A549 treated with AZD2906 at 1 μM for 4 hours (cell line): ENCODE measurements at places on chromosomes 11 and 22. TPM values are rescaled to one million over a fixed set of nuclear protein-coding genes. Genes with fewer than 3 reads are reported as not detected.

KRTAP5-10 gene
- not detected in 5 replicates for total RNA-seq

HTR3B gene
- total RNA-seq: not detected in 5 replicates

OR8G5 gene
- total RNA-seq: not detected in 5 replicates

MYEOV gene
- total RNA-seq: 119 to 131 TPM (median 123 TPM) in 5 replicates

SYNGR1 gene
- total RNA-seq: 10.5 to 12.4 TPM (median 11.8 TPM) in 5 replicates

LRRN4CL gene
- 0.07 to 0.10 TPM (median 0.08 TPM) in 3 of 5 replicates, not detected in the others for total RNA-seq

DMC1 gene
- 3.4 to 6.3 TPM (median 4.7 TPM) in 5 replicates for total RNA-seq

CHST1 gene
- 0.95 to 1.9 TPM (median 1.5 TPM) in 5 replicates for total RNA-seq

ROM1 gene
- total RNA-seq: 3.6 to 4.3 TPM (median 4.0 TPM) in 5 replicates

NXPE2 gene
- 0.03 TPM in 1 of 5 replicates, not detected in the others for total RNA-seq

TEX54 gene
- total RNA-seq: not detected in 5 replicates

LSP1 gene
- 1.6 to 2.3 TPM (median 1.8 TPM) in 5 replicates for total RNA-seq

WNT11 gene
- 1.9 to 2.4 TPM (median 2.2 TPM) in 5 replicates for total RNA-seq

STK33 gene
- total RNA-seq: 3.5 to 4.6 TPM (median 3.8 TPM) in 5 replicates

MRPL17 gene
- total RNA-seq: 88.3 to 99.9 TPM (median 90.9 TPM) in 5 replicates

TSG101 gene
- total RNA-seq: 91.2 to 112 TPM (median 97.0 TPM) in 5 replicates

SPDYC gene
- not detected in 5 replicates for total RNA-seq

MS4A15 gene
- 0.06 TPM in 1 of 5 replicates, not detected in the others for total RNA-seq

HORMAD2 gene
- not detected in 5 replicates for total RNA-seq

GRM5 gene
- total RNA-seq: 0.01 TPM in 1 of 5 replicates, not detected in the others

FGF19 gene
- total RNA-seq: 0.05 to 0.12 TPM (median 0.06 TPM) in 4 of 5 replicates, not detected in the other

MPZL2 gene
- total RNA-seq: 0.03 to 0.08 TPM (median 0.05 TPM) in 3 of 5 replicates, not detected in the others

SLC22A6 gene
- not detected in 5 replicates for total RNA-seq

RIC3 gene
- total RNA-seq: 1.4 to 2.3 TPM (median 1.9 TPM) in 5 replicates

GRAP2 gene
- not detected in 5 replicates for total RNA-seq

RNF26 gene
- total RNA-seq: 31.1 to 39.1 TPM (median 36.8 TPM) in 5 replicates

SHISA8 gene
- 0.18 to 0.30 TPM (median 0.23 TPM) in 4 of 5 replicates, not detected in the other for total RNA-seq

ZBTB16 gene
- 1.2 to 2.0 TPM (median 1.7 TPM) in 5 replicates for total RNA-seq

PIK3IP1 gene
- 0.58 to 0.84 TPM (median 0.60 TPM) in 5 replicates for total RNA-seq

OR10D3 gene
- total RNA-seq: not detected in 5 replicates

DCHS1 gene
- total RNA-seq: 0.07 to 0.08 TPM (median 0.07 TPM) in 5 replicates

THY1 gene
- total RNA-seq: 13.3 to 23.6 TPM (median 16.1 TPM) in 5 replicates

MOGAT2 gene
- not detected in 5 replicates for total RNA-seq

SLC22A25 gene
- not detected in 5 replicates for total RNA-seq

PARVG gene
- total RNA-seq: not detected in 5 replicates

PKNOX2 gene
- 0.02 TPM in 1 of 5 replicates, not detected in the others for total RNA-seq

ANGPTL5 gene
- 0.08 to 0.16 TPM (median 0.14 TPM) in 5 replicates for total RNA-seq

ARHGAP8 gene
- total RNA-seq: 1.3 to 2.6 TPM (median 2.1 TPM) in 5 replicates

TEX12 gene
- total RNA-seq: not detected in 5 replicates

MS4A6E gene
- total RNA-seq: not detected in 5 replicates

KRTAP5-2 gene
- total RNA-seq: not detected in 5 replicates

GGT5 gene
- total RNA-seq: 4.3 to 5.1 TPM (median 4.6 TPM) in 5 replicates

CCDC188 gene
- not detected in 5 replicates for total RNA-seq

PGM2L1 gene
- total RNA-seq: 10.4 to 17.2 TPM (median 15.9 TPM) in 5 replicates

HEPN1 gene
- not detected in 5 replicates for total RNA-seq

DENND5A gene
- total RNA-seq: 30.4 to 53.9 TPM (median 37.6 TPM) in 5 replicates

TSPAN18 gene
- 3.1 to 4.4 TPM (median 3.5 TPM) in 5 replicates for total RNA-seq

SAMM50 gene
- 42.0 to 46.7 TPM (median 43.6 TPM) in 5 replicates for total RNA-seq

PYGM gene
- total RNA-seq: 0.23 to 0.52 TPM (median 0.27 TPM) in 5 replicates

SCN3B gene
- total RNA-seq: 0.08 to 0.17 TPM (median 0.11 TPM) in 5 replicates

ST13 gene
- total RNA-seq: 152 to 189 TPM (median 162 TPM) in 5 replicates

PRG2 gene
- total RNA-seq: not detected in 5 replicates
